ENCODE measurements at places on chromosomes 3 and 15.

DNA sequence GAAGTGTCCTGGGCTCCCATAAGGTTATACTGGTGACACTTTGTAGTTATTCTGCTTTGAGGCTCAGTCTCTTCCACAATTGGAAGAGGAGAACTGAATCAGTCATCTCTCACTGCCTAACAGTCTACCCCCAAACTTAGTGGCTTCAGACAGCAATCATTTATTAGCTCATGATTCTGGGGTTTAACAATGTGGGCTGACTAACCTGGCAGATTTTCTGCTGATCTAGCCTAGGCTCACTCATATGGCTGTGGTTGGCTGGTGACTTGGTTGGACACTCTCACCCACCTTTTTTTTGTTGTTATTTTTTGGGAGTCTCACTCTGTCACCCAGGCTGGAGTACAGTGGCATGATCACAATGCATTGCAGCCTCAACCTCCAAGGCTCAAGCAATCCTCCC lies 7.1 kb downstream of the GPD1L start:
- no peak for DNase-seq

GRCh38 chr3:131353986-131354385 lies 27.6 kb upstream of the NUDT16 start:
- no peak for DNase-seq

- no peak for DNase-seq
These were observed 3.8 kb upstream of the FEZF2 start for GRCh38 chr3:62376906-62377877.

- DNase-seq = no peak
These were observed 175.9 kb downstream of the USP13 start for GRCh38 chr3:179828738-179829137.

GRCh38 chr3:17518189-17519059 lies 224.0 kb downstream of the TBC1D5 start:
- DNase-seq = no peak

GRCh38 chr3:95184038-95184437 lies 1121.2 kb downstream of the NSUN3 start:
- DNase-seq = no peak

- DNase-seq = no peak
These were observed 44.6 kb downstream of the GXYLT2 start for GRCh38 chr3:72932416-72932815.

DNA sequence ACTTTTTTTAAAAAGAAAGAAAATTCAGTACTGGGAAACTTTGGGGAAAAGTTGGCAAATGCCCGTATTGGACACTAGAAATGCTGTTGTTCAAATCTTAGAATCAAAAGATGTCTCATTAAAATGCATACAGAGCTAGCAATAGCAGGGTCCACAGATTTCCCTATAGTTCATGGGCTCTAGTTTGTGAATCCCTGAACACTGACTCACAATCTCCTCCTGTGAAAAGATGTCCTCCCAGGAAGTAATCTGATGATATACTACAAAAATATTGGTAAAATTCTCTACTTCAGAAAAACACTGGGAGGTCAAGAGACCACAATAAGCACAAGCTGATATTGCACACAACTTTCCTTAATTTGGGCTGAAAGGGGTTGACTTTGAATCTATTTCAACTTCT lies 568.4 kb upstream of the ZNF385D start:
- no peak for DNase-seq

GRCh38 chr3:182122779-182123178 lies 411.1 kb downstream of the SOX2 start:
- DNase-seq = no peak

DNA sequence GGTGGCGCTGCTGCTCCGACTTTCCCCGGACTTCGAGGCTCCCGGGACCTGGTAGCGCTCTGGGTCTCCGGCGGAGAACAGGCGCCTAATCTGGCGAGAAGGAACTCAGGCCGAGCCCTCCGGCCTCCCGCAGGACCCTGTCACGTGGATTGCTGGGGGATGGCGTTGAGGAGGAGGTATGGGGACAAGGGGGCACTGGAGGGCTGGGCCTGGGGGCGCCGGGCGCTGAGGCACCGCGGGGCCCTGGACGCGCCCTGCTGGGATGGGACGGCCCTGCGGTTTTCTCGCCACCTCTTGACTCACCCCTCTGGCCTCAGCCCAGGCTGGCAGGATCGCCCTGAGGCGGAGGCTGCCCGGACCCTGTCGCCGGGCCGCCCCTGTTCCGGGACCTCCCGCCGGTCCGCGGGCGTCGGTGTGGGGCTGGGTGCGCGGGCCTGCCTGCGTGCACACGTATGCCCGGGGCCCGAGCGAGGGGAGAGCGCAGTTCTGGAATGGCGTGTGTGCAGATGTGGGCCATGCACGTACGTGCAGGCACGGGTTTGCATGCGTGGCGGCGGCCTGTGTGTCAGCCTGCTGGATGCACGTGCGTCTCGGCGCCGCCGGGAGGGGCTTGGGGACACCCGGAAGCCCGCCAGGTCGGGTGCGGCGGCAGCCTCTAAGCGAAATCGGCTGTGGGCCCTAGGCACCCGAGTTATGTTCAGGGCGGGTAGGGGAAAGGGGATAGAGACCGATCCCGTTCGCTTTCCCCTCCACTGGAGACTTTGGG lies 752 bp downstream of the C15orf39 start:
- DNase-seq = no peak

DNA sequence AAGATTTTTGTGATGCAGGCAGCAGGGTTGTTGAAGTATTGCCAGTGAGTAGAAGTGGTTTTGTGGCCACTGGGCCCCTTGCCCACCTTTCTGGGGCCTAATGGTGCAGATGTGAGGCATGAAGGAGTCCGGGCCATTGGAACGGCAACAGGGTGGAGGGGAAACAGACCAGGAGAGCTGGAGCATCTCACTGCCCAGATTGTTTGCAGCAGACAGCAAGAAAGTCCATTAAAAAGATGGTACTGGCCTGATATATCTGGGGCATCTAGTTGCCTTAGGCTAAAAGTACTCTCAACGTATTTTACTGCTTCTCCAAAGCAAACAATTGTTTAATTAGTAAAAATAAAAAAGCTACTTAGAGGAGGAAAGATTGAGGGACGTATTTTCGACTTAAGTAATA lies 298.4 kb downstream of the SATB1 start:
- DNase-seq = no peak

DNA sequence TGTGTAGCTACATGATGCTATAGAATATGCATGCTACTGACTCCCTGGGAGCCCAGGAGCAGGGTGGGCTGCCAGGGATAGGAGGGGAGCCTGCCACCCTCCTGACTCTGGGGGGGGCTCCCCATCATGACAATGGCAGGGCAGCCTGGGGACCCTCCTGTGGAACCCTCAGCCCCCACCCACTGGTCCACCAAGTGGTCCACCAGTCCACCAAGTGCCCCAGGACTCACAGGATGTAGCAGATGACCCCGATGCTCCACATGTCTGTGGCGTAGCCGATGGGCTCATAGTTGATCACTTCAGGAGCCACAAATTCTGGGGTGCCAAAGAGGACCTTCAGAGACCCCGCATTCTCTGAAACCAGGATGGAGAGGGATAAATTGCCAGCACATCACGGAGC lies 53.0 kb upstream of the HACD2 start:
- DNase-seq = no peak

DNA sequence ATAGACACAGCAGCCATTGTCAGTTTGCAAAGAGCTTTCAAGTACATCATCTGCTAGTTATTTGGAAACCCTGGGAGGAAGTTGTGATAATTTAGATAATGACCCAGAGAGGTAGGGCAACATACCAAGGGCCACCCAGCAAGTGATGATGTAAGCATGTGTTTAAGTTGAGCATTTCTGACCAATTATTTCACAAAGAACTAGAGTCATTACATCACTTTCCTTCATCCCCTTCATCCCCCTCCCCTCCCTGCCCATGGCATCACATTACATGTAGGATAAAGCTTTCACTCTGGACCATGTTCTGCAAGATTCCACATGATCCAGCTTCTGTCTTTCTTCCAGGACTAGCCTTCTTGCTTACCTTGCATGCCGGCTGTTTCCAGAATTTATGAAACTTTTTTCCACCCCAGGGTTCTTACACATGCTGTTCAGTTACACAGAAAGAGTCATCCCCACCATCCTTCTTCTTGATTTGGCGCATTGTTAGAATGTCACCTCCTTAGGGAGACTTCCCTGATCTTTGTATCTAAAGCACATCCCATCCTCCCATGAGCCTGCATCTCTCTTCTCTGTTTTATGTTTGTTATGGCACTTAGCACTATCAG lies 71.3 kb downstream of the PTPRG start:
- DNase-seq = no peak

GRCh38 chr15:52303093-52303772 lies 7.6 kb upstream of the MYO5C start:
- DNase-seq = no peak

- no peak for DNase-seq
These were observed 1.4 kb upstream of the PRSS50 start for GRCh38 chr3:46719044-46719565.

- DNase-seq = no peak
These were observed 103.8 kb upstream of the IL12A start for GRCh38 chr3:159884661-159885402.

- no peak for DNase-seq
These were observed 16.6 kb upstream of the NIT2 start for GRCh38 chr3:100317912-100318311.

- peak; percentile 4 for DNase-seq
These were observed 641 bp downstream of the OPA1 start for GRCh38 chr3:193593668-193594030.

DNA sequence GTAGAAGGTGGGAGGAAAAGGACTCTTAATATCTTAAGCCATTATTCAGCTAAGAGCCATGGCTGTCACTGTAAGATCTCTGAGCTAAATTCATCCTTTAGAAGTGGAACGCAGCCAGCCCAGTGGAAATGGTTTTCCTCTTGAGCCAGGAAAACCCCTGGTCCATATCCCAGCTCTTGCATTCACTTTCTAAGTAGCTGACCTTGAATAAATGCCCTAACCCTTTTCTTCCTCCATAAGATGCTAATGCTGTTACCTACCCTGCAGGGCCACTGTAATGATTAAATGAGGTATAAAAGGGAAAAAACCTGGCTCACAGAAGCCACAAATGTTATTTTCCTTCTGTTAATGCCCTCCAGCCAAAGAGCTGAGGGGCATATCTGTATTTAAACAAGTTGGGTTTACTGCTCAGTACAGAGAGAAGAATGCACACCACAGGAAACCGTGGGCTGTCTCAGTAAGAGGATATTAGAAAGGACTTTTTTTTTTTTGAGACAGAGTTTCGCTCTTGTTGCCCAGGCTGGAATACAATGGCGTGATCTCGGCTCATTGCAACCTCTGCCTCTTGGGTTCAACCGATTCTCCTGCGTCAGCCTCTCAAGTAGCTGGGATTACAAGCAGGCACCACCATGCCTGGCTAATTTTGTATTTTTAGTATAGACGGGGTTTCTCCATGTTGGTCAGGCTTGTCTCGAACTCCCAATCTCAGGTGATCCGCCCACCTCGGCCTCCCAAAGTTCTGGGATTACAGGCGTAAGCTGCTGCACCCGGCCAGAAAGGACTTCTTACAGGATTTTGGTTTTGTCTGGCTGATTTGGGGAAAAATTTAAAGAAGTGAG lies 6.8 kb downstream of the UBL7 start:
- no peak for DNase-seq

DNA sequence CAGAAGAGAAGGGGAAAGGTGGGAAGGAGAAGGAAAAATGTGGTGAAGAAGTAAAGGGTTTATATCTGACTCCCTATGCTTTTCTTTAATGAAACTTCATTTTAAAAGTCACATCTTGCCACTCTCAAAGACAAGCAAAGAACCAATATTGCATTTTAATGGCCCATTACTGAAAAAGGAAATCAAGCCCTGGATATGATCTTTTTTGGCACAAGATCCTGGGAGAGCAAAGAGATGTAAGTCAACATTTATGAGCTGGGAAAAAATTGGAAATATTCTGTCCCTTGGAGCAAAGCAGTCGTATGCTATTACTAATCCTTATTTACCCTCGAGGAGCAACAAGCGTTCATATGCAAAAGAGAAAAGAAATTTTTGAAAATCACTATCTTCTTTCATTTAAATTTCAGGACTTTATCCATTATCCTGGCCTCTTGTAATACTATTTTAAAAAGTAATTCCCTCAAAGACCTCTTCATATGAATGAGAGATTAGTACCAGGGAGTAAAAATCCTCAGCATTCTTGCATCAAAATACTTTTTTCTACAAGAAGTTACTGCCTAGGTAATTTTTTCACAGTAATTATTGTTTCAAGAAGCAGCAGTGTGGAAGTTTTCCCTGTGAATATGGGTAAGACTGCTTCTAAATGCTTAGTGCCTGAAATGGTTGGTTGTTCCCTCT lies 435.3 kb upstream of the PDZRN3 start:
- no peak for DNase-seq

DNA sequence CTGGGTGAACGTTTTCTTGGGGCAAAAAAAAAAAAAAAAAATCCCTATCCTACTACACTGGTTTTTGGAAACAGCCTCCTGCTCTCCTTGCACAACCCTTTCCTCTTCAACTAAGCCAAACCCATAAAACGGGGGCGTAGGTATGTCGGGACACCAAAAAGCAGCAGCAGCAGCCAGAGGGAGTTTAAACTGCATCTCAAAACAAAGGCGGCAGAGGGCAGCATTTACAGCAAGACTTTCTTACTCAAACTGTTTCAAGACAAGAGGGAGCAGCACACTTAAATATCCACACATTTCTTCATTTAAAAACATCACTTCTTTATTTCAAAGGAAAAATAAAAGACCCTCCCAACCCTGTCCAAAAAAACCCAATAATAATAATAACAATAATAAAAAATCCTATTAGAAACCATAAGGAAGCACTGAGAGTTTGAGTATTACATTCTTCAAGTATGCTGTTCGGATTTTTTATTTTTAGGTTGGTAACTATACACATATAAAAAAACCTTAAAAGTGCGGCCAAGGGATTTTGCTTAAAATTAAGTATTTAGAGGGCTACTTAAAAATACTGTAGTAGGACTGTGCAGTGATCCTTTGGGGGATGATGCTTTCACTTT lies 43.9 kb upstream of the PLXND1 start:
- no peak for DNase-seq

DNA sequence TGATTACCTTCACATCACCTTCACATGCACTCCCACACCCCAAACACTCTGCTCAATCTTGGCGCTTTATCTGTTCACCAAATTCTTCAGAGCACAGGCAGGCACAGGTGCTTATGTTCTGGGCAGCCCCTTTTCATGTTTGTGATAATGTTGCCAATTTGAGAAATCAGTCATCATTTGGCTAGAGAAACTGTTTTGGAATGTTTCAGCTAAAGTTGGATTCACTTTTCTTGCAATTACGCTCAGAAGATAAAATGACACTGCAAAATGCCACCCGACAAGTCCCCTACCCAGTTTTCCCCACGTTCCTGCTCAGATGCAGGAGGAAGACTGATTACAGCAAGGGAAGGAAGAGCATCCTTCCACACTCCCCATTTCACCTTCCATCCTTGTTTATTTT lies 192.9 kb upstream of the LRRN1 start:
- no peak for DNase-seq

DNA sequence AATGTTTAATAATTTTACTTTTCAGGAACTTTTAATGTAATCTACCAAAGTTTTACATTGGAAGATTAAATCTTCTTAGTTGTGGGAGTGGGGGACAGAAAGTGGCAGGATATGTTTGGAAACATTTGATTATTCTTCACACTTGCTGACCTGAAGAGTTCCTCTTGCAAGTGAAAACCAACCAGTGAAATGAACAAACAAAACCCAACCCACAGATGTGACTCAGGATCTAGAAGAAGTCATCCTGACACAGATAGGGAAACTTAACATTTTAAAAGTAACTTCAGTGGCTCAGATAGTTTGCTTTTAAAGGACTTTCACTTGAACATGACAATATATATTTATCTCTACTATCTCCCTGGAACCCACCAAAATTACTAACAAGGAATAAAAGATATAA lies 55.4 kb downstream of the ASTE1 start:
- DNase-seq = no peak

GRCh38 chr3:31295150-31295765 lies 237.5 kb upstream of the STT3B start:
- no peak for DNase-seq

GRCh38 chr3:176787506-176787905 lies 409.8 kb downstream of the TBL1XR1 start:
- DNase-seq = peak; percentile 60
